ENCODE measurements at places on chromosomes 7 and 10.

GRCh38 chr7:44607141-44608068 lies 978 bp downstream of the OGDH start:
- DNase-seq: no peak

- no peak for DNase-seq
Measured at GRCh38 chr10:29023678-29024077, 265.2 kb upstream of the LYZL1 start.

- DNase-seq: no peak
Measured at GRCh38 chr10:28679581-28680357, 2.4 kb downstream of the BAMBI start.

DNA sequence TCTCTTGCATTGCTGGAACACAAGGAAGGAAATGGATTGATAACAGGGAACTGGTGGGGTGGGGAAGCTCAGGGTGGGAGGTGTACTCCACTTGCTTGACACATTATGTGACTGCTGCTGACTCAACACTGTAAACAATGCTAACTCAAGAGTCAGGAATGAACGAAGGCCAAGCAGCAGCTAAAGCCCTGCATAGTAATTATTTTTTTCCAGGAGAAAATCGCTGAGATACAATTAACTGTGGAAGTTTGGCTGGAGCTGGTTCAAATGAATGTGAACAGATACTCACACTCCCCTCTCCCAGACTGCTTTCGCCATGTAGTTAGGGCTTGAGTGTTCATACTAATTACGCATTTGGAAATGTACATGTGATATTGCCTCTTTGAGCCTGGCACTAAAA lies 170.9 kb upstream of the AOAH start:
- DNase-seq: no peak

DNA sequence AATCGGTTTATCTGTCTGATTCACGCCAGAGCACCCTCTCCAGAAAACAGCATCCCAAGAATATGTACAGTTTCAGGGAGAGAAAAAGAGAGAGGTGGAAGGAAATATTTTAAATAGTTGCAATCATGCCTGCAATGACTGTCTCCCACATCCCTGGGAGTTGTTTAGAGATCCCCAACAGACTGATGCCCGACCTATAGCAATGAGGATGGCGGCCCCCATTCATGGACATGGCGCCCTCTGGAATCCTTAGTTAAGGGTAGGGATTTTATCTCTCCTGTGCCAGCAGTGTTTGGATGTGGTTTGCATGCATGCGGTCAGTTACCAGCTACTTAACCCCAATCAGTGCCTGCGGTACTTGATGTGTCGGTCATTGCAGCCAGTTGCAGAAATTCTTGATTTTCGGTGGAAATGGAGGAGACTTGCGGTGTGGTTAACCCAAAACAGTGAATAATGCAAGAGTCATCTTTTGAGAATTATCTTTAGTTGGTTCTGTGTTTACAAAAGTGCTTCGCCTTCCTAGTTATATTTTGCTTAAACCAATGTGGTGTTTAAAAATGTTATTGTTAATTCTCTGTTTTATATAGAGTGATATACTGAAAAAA lies 186.0 kb upstream of the TCF7L2 start:
- no peak for DNase-seq

DNA sequence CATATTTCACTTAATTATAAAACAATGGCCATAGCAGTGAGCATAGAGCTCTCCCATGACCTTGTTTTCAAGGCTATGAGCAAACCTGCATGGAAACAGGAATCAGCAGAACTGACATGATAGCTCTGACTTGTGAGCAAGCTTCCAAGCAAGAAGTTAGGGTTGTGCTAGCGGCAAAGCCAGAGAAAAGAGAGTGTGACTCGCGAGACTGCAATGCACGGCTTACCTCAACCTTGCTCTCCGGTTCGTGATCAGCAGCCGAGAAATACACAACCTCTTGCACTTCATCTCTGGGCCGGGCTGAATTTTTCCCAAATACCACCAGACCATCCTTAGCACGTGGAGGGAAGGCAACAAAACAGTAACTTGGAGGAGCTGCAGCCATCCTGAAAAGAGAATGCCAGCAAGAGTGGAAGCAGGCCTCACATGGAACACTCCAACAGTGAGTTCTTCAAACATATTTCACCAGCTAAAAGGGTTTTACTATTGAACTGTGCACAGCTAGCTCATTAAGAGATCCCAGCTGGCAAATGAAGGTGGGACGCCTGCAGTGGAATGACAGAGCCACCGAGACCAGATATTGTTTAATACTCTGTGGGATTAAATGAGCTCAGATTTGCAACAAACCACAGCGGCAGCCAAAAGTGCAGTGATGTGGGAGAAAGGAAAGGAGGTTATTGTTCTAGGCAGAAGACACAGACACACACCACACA lies 20.8 kb downstream of the SCRN1 start:
- DNase-seq: no peak

- DNase-seq: peak; percentile 44
Measured at GRCh38 chr7:105677817-105678573, 96.7 kb upstream of the EFCAB10 start.

DNA sequence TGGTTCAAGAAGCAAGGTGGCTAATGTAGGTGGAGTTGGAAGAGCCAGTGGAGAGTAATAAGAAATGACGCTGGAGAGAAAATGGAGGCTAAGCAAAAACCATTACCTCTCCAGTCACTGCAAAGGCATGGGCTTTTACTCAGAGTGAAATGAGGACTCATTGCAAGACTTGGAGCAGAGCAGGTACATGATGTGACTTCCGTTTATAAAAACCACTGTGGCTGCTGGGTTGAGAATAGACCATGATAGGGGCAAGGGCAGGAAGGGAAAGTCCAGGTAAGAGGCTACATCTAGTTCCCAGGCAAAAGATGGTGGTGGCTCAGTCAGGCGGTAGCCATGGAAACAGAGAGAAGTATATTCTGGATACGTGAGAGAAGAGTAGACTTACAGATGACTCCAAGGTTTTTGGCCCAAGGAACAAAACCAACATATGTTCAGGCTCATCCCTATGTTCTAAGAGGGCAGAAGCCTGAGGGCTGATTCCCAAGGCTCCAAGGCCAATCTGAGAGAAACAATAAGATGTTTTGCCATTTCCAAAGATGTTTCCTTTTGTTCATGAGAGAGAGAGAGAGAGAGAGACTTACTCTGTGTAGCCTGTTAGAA lies 21.5 kb upstream of the PDE1C start:
- DNase-seq: no peak

DNA sequence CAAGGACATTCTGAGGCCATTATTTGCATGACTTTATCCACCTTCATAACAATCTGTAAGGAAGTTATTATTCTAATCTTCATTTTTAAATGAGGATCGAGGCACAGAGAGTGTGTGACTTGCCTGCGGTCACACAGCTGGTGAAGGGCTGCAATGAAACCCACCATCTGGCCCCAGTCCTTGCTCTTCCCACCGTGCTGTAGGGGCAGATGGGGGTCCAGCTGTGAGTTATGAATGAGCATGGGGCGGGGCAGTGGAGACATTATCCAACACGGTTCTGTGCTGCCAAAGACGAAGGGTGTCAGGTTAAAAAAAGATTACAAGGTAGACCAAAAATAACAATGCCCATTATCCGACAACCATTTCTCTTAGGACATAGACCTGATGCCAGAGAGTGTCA lies 417.5 kb upstream of the MGMT start:
- no peak for DNase-seq

DNA sequence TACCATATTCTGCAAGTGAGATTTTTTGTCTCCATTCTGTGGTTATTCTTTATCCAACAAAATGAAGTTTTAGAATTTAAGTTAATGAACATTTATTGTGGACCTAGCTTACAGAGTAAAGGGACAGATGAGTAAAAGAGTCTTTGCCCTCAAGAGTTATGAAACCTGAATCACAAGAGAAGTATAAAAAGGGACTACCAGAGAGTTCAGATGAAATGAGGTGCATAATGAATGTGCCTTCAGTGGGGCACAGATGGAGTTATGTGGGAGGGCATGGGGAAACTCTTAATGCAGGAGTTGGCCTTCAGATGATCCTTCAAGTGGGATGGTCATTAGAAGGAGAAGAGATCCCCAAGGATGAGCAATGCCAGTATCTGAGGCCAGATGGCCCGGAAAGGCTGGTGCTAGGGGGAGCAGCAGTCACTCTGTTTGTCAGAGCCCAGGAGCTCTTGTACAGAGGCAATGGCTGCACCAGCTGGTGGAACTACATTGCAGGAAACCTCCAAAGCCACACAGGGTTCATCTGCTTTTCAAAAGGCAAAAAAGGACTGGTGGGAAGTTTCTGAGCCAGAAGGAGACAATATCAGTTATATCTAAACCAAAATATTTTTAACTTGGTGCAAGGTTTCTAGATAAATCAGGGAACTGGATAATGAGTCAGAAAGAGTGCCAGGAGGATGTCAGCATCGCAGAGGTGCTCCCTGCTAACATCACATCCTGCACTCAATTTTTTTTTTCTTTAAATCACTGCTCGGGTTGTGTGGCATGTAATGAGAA lies 162.0 kb downstream of the KLF6 start:
- no peak for DNase-seq

- no peak for DNase-seq
Measured at GRCh38 chr7:4633012-4633411, 49.1 kb upstream of the FOXK1 start.

DNA sequence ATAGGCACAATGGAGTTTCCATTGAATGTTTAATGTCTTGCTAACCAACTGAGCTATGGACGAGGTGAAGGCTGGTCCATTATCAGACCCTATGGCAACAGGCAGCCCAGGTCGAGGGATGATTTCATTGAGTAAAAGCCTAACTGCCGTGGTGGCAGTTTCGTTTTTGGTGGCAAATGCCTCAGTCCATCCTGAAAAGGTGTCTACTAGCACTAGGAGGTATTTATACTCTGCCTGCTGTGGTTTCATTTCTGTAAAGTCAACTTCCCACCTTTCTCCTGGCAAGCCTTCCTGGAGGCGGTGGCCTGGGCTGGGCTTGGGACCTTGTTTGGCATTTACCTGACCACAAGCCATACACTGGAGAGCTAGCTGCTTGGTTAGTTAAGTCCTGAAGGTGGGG lies 75.8 kb downstream of the PRR15 start:
- no peak for DNase-seq

GRCh38 chr7:8753355-8753754 lies 319.9 kb downstream of the NXPH1 start:
- no peak for DNase-seq

DNA sequence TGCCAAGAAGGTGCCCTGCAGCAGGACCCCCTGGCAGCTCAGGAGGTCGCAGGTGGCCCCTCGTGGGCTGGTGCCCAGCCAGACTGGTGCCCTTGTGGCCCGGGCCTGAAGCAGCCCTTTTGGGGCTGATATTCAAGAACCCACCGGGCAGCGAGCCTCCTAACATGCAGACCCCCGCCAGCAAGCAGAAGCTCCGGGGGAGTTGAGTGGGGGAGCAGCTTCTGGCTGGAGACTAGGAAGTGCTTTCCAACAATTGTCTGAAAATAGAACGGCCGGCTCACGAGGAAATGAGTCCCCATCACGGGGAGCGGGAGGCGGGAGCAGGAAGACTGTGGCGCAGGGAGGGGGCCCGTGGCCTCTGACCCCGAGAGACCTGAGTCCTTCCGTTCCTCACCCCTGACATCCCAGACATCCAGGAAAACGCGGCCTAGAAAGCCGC lies 9.5 kb upstream of the INTS1 start:
- DNase-seq: no peak

- DNase-seq: no peak
Measured at GRCh38 chr10:86227501-86228258, 138.9 kb downstream of the GRID1 start.

DNA sequence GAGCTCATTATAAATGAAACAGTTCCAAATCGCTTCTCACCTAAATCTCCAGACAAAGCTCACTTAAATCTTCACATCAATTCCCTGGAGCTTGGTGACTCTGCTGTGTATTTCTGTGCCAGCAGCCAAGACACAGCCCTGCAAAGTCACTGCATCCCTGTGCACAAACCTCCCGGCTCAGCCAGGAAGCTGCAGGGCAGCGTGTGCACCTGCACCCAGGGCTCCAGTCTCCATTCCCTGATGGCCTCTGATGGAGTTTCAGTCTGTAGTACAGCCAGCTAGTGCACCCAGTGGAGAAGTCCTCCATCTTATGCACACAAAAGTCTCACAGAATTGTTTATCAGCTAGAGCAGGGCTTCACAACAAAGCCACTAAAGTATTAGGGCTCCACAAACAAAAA lies 51.1 kb upstream of the PRSS58 start:
- DNase-seq: no peak

DNA sequence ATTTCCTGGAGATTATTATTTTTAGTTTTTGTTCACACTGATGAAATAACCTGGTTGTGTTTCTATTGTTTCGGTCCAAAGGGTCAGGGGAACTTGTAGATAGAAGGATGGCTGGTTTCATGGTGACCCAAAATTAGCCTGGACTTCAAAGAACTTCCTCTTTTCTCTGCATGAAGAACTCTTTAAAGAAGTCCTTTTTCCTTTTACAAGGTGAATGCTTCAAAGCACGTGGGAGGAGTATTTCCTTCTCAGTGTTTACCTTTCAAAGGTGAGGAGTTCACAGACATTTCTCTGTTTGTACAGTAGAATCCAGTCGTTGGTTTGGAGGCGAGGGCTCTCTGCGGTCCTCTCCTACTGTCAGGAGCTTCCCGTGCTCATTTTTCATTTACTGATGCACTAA lies 561.7 kb downstream of the GATA3 start:
- peak; percentile 68 for DNase-seq

DNA sequence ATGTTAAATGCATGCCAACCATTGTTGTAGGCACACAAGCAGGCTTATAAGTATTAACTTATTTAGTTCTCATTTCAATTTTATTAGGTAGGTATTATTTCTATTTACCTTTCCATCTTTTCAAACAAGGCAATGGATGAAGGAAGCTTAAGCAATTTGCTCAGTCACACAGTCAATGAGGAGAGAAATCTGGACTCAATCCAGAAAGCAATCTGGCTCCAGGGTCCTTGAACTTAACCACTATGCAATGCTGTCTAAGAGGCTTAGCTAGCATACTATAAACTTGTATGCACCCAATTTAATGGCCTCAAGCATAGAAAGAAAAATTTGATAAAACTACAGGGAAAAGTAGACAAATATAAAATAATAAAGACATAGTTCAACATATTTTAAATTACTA lies 88.6 kb downstream of the VWDE start:
- no peak for DNase-seq

DNA sequence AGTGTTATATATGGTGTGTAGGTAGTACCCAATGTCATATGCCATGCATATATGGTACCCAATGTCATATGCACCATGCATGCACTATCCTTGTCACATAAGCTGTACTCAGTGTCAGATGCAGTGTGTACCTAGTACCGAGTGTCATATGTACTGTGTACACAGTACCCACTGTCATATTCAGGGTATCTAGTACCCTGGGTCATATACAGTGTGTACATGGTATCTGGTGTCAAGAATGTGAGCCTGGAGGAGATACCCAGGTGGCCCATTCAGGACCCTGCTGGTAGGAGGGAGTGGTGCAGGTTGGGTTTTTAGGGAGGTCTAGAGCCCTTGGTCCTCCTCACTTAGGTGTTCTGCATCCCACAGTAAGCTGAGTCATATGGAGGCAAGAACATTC lies 1.8 kb downstream of the ZMYND11 start:
- DNase-seq: peak; percentile 10

GRCh38 chr7:141430455-141431139 lies 120.6 kb upstream of the AGK start:
- no peak for DNase-seq

- no peak for DNase-seq
Measured at GRCh38 chr7:69199041-69199440, 399.2 kb upstream of the AUTS2 start.

- DNase-seq: no peak
Measured at GRCh38 chr10:91616137-91616536, 16.7 kb downstream of the PPP1R3C start.

- no peak for DNase-seq
Measured at GRCh38 chr7:1144269-1144771, 15.7 kb downstream of the ZFAND2A start.

GRCh38 chr10:20355011-20355410 lies 538.8 kb downstream of the PLXDC2 start:
- DNase-seq: no peak
